ENCODE measurements at places on chromosomes 5 and 9. TPM values are rescaled to one million over a fixed set of nuclear protein-coding genes. Genes with fewer than 3 reads are reported as not detected.

Gene MATR3
- total RNA-seq = 148 TPM

Gene CTXN3
- total RNA-seq = not detected

Gene GPR21
- 6.9 TPM for total RNA-seq

Gene RGS7BP
- 19.3 TPM for total RNA-seq

Gene EFCAB9
- total RNA-seq = not detected

Gene SVEP1
- 97.9 TPM for total RNA-seq

Gene SLC45A2
- total RNA-seq = not detected

Gene SEMA6A
- total RNA-seq = 24.9 TPM

Gene ATG10
- 6.8 TPM for total RNA-seq

Gene PCDHB4
- 4.1 TPM for total RNA-seq

Gene GM2A
- total RNA-seq = 23.4 TPM

Gene TSTD2
- 18.6 TPM for total RNA-seq

Gene IER5L
- 23.5 TPM for total RNA-seq

Gene EMB
- total RNA-seq = 43.6 TPM

Gene MEIKIN
- total RNA-seq = not detected

Gene FAM221B
- total RNA-seq = not detected

Gene GLRA1
- not detected for total RNA-seq

Gene BASP1
- 25.2 TPM for total RNA-seq

Gene AGXT2
- not detected for total RNA-seq

Gene UBE2QL1
- total RNA-seq = 3.3 TPM

Gene KCNV2
- total RNA-seq = not detected

Gene ZNF483
- 6.9 TPM for total RNA-seq

Gene ENC1
- total RNA-seq = 12.4 TPM

Gene ARL14EPL
- not detected for total RNA-seq

Gene BNC2
- 61.2 TPM for total RNA-seq

Gene PCDHA9
- 0.14 TPM for total RNA-seq

Gene GKAP1
- 6.9 TPM for total RNA-seq

Data from posterior vena cava (tissue), 2 donors.